ENCODE measurements at places on chromosomes 6 and 20. TPM values are rescaled to one million over a fixed set of nuclear protein-coding genes. Genes with fewer than 3 reads are reported as not detected.

The PRSS35 gene
- total RNA-seq, result 1.7 TPM

The NINL gene
- total RNA-seq, result 10.1 TPM

The ATP6V1G2 gene
- total RNA-seq, result 5.1 TPM

The ZSCAN31 gene
- total RNA-seq, result 9.2 TPM

The NTSR1 gene
- under 0.01 TPM for total RNA-seq

The PLAGL2 gene
- 1.5 TPM for total RNA-seq

The STMND1 gene
- not detected for total RNA-seq

The HSPA12B gene
- 0.28 TPM for total RNA-seq

The BEND6 gene
- total RNA-seq, result 10.0 TPM

Measured in regular cardiac myocyte (primary cell).